Tongue (tissue), 3 donors: ENCODE measurements at places on chromosomes 16 and 17.
A peak's percentile ranks its signal among the peaks of the same experiment; 100 is the strongest.

DNA sequence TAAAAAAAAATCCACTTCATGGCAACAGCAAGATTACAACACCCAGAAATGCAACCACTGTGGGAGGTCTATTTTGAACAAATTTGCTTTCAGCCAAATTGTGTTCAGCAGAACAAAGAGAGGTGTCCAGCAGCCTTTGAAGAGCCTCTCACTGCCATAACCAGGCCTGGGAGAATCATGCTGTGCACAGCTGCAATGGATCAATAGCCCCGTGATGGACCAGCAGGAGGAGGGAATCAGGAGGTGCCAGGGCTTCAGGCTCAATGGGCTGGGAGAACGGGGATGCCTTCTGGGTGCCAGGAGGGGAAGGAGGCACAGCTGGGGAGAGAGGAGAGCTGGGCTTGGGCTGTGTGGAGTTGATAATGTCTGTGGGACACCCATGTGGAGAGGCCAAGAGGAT lies 366.2 kb upstream of the EEF2KMT start:
- DNase-seq: no peak

DNA sequence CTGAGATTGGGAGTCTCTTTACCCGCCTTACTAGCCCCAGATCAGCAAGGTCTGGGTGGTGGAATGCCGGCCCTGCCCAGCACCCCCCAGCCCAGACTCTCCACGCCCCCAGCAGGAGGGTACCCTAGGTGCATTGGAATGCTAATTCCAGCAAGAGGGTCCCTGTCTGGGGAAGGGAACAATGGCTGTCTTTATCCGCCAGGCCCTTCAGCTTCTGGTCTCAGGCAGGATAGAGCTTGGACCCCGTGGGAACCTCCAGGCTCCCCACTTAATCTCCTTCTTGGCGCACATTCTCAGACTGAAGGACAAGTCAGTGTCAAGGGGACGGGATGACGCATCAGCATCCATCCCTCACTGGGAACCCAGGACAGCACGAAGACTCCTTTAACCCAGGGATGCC lies 85.1 kb downstream of the LITAF start:
- no peak for DNase-seq

- no peak for DNase-seq
Measured at GRCh38 chr17:76877437-76877836, 9.2 kb downstream of the MGAT5B start.

DNA sequence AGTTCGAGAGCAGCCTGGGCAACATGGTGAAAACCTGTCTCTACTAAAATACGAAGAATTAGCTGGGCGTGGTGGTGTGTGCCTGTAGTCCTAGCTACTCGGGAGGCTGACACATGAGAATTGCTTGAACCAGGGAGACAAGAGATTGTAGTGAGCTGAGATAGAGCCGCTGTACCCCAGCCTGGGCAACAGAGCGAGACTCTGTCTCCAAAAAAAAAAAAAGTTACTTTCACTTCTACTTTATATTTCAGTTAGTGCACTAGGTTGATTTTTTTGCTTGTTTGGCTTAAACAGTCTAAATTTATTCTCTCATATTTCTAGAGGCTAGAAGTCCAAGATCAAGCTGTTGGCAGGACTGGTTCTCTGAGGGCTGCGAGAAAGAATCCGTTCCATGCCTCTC lies 13.4 kb downstream of the CCDC102A start:
- DNase-seq: no peak

- no peak for DNase-seq
Measured at GRCh38 chr17:73423159-73423715, 111.4 kb upstream of the CDC42EP4 start.

DNA sequence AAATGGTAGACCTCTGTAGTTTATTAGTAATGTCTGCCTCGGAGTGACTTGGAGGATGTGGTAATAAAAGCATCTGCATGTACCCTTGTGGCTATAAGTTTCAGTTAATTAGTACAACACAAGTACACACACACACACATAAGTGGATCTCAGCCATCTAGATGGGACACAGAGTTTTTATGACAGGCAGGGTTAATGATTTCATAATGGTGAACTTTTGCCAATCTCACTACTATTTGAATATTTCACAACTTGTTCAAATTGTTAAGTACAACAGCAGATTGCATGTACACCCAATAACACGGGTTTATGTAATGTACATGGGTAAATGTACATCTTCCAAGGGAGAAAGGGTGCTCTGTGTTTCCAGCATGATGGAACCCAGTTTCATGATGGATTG lies 511.3 kb upstream of the HSBP1 start:
- no peak for DNase-seq

GRCh38 chr17:52389632-52390031 lies 231.1 kb upstream of the CA10 start:
- no peak for DNase-seq

GRCh38 chr17:32142857-32143526 lies 690 bp downstream of the RHOT1 start:
- DNase-seq: peak; percentile 51

DNA sequence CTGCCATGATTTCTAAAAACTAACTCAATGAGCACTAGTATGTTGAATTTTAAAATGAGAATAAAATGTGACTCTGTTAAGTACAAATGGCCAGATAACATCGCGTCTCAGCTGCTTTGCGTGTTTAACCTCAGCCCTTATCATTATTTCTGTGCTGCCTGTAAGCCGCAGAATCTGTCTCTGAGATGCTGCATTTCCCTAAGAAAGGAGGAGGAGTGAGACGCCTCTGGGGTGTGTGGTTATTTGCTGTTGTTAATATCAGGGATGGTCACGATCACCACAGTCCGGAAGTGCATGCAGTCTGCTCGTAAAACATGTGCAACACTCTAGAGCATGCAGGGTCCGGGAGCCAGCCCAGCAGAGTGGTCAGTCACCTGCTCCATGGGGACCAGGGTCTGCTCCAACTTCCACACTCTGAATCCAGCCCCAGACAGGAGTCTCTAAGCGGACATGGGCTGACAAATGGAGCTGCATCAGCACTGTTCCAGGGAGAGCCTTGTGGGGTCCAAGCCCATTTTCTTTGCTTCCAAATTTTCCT lies 342.5 kb downstream of the MAF start:
- DNase-seq: no peak

- no peak for DNase-seq
Measured at GRCh38 chr17:347309-347899, 5.2 kb downstream of the RPH3AL start.

- DNase-seq: peak; percentile 78
Measured at GRCh38 chr16:75420987-75421819, 12.1 kb downstream of the CFDP1 start.

DNA sequence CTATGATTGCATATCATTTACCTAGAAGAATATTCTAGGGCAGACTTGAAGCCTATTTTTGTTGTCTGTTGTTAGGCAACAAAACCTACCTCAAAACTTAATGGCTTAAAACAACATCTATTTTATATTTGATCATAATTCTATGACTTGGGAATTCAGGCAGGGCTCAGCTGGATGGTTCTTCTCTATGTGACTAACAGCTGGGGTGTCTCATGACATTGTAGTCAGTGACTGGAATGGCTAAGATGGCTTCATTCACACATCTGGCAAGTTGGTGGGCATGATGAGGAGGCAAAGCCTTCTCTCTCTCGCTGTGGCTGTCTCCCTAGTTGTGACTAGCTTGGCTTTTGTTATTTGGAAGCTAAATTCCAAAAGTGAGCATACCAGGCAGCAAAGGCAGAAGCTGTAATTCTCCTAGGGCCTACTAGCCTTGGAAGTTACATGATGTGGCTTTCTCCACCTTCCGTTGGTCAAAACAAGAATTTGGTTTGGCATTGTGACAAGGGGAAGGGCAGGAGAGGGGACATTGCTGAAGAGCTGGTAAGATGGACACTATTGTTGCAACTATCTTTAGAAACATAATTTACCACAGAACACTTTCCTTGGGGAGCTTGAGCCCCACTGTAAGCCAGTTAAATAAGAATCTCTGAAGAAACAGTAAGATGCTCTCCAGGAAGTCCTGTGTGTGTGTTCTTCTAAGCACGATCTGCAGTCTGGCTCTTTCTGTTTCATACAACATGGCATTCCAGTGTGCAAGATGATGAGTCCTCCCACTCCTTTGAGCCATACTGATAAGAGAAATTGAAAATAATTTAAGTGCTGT lies 39.4 kb downstream of the ZNRF1 start:
- no peak for DNase-seq

DNA sequence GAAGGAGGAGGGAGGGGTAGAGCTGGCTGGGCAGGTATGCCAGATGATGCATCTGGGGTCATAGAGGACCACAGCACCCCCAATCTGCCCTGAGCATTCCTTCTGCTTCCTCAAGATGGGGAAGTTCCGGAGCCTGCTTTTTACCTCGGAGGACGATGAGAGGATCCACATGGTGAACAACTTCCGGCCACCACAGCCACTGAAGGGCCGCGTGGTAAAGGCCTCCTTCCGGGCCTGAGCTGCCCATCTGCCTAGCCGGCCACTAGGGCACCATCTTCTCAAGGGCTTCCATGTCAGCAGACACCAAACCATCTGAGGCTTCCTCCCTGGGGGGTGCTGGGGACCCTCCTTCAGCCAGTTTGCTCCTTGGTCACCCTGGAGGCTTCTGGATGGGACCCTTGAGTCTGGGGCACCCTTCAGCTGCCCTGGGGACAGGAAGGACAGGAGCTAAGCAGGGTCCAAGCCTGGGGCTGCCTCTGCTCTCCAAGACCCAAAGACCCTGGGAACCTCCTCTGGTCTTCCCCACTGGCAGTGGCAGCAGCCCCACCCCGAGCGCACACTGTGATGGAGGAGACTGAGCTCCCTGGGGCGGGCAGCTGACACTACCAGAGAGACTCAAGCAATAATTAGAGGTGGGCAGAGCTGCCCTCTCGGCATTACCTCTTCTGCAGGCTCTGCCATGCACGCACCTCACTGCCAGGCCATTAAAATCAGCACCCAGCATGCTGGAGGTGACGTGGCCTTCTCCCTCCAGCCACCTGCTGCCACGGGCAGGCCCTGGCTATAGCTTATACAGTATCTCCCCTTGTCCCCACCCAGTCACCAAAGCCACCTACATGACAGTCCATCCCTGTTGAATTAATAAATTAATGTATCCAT lies 9.3 kb downstream of the CA7 start:
- no peak for DNase-seq

DNA sequence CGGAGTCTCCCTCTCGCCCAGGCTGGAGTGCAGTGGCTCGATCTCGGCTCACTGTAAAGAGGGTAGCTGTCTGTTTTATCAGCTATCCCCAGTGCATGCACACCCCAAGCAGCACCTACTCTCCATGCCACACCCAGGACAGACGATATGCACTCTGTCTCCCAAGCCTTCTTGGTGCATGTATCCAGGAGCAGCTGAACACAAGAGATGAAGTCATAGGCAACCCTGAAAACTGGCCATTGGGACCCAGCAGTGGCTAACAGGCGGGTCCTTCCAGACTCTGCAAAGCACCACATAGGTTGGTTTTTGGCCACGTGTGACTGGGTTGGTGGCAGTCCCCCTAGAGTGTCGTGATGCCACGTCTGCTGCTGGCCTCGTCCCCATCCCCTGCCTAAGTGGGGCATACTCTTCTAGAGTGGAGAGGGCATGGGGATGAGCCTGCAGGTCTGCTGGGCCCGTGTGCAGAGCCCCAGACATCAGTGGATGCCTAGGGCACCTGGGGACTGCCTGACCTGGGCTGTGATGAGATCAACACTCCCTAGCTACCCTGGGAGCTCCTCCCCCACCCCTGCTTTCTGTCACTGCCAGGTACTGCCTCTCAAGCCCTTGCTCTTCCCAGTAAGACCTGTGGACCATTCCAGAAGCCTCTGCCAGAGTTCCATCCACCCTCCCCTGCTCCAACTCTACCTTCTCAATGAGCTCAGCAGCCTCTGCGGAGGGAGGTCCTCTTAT lies 9.3 kb downstream of the PDE6G start:
- no peak for DNase-seq

GRCh38 chr16:69754143-69754468 lies 620 bp downstream of the NOB1 start:
- DNase-seq: no peak

DNA sequence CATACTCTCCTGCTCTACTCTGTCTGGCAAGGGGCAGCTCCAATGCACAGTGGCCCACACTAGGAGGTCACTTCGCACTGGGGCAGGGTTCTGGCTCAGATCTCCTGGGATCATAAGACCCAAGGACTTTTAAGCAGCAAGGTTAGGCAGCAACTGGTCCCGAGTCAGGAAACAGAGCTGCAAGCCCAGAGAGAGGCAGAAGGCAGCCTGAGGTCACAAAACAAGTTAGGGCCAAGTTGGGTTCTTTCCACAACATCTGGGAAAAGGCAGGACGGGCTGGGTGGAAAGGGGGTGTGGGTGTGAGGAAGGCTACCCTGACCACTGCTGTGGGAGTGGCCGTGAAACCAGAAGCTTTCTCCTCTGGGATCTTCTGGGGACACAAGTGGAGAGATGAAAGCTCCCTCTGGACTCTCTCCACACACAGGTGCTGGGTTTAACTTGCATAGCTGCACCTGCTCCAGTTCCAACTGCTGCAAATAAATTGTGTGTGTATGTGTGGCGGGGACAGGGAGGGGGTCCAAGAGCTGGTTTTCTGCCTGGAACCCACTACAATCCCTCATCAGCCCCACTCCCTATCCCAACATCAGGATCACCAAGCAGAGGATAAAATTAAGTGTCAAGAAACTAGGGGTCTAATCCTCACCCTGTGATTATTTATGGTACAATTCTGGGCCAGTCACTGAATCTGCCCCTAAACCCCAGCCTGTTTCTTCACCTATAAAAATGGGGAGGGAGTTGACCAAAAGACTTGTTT lies 8.0 kb upstream of the TSPOAP1 start:
- no peak for DNase-seq

DNA sequence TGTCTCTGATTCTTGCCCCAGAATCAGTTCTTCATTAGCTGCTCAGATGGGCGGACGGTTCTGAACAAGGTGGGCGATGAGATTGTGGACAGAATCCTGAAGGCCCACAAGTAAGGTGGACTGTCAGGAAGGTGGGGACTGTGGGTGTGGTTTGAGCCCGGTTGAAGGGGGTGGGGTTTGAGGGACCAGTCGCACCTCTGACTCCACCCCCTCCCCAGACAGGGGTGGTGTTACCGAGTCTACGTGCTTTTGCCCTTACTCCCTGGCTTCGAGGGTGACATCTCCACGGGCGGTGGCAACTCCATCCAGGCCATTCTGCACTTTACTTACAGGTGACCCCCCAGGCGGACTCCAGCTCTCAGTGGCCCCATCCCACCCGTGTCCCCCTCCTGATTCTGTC lies 11.3 kb downstream of the PLD2 start:
- no peak for DNase-seq

- DNase-seq: peak; percentile 83
Measured at GRCh38 chr17:81711814-81712467, at the start of gene SLC25A10. Gene SLC25A10 (plus strand): TSS chr17:81712284. CDS start chr17:81712427, 143 bp downstream.

DNA sequence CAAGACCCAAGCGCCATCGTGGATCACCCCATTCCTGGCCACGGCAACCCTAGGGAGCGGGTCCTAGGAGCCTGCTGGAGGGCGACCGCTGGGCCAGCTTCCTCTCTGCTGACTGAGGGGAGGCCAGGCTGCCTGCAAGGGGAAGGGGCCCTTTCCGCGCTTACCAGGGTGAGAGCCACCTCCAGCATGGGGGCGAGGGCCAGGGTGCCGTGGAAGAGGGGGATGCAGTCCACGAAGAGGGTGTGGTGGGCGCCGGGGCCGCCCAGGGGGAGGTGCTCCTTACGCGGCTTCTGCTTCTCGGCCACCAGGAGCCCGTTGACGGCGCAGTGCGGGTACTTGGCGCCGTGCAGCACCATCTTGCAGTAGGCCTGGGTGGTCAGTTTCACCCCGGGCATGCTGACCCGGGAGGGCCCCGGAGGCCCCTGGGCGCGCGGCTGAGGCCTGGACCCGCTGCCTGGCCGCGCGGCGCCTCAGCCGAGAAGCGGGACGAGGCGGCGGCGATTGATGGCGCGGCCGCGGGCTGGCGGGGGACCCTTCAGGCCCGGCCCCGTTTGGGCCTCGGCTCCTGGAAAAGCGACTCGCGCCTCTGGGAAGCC lies 345 bp downstream of the EMC8 start:
- peak; percentile 15 for DNase-seq

GRCh38 chr17:53662608-53663007 lies 160.1 kb upstream of the KIF2B start:
- peak; percentile 29 for DNase-seq
